GF-D8 (cell line): ENCODE measurements at places on chromosomes 2 and 18.

GRCh38 chr2:43239981-43240765 lies 13.8 kb upstream of the ZFP36L2 start:
- no peak for DNase-seq

GRCh38 chr18:50836521-50836957 lies 16.7 kb upstream of the MRO start:
- peak; percentile 57 for DNase-seq

GRCh38 chr2:218895759-218896500 lies 15.3 kb downstream of the WNT10A start:
- DNase-seq = no peak

DNA sequence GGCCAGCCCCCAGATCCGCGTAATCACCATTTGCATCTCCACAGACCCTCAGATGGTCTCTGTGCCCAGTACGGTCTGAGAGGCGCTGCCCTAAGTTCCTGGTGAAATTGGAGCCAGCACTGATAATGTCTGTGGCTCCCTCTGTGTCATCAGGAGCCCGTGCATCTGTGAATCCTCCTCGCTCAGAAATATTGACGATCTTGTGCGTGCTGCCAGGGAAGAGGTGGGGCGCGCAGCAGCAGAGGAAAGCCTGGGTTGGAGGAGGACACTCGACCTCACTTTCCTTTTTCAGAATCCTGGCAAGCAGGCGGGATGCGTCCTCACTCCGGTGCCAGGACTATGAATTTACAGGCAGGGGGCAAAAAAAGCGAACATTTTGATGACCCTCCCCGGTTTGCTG lies 686.1 kb upstream of the SALL3 start:
- no peak for DNase-seq

- DNase-seq = no peak
These were observed 77.9 kb downstream of the MCFD2 start for GRCh38 chr2:46837704-46838103.

DNA sequence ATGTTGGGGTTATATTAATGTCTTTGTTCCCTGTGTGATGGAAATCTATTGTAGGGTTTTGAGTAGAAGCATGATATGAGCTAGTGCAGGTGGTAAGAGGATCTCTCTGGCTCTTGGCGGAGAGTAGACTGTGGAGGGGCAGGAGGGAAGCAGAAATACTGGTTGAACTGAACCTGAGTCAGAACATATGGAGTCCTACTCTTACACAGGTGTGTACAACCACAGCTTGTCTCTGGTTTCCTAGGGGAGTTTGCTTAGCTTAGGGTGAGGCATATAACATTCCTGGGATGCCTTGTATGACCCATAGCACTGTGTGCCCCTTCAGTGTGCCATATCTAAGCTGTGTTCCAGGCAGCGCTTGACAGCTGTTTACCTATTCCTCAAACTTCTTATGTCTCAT lies 97.3 kb upstream of the GCFC2 start:
- DNase-seq = no peak

- DNase-seq = no peak
These were observed 140.4 kb downstream of the RBMS1 start for GRCh38 chr2:160353166-160353565.
